ENCODE measurements at places on chromosomes 3 and 15.

DNA sequence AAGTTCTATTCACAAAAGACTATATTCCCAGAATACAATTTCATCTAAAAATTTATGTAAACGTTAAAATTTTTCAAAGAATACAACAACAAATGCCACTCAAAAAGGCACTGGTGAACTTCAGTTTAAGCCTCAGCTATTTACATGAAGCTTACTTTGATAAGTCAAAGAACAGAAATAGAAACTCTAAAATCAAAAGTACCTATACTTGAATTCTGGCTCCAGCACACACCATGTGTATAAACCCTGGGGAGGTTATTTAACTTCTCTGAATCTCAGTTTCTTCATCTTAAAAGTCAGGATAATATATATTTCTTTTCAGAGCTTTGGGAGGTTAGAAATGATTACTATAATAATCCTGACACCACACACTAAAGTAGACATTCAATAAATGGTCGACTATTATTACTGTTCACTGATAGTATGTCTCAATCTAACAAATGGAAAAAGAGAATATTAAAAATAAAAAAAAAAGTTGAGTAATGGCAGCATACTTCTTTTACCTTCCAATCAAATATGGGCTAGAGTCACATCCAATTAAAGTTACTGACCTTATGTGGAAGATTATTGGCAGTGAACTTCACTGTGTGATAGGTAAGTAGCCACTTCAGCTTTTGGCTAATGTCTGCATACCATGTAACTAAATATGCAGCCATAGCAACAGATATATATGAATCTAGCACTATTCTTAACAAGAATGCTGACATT, 248.4 kb downstream of the ISL2 start:
- no peak for DNase-seq

- no peak for DNase-seq
Measured at GRCh38 chr3:142273501-142273900, 48.1 kb upstream of the GK5 start.

DNA sequence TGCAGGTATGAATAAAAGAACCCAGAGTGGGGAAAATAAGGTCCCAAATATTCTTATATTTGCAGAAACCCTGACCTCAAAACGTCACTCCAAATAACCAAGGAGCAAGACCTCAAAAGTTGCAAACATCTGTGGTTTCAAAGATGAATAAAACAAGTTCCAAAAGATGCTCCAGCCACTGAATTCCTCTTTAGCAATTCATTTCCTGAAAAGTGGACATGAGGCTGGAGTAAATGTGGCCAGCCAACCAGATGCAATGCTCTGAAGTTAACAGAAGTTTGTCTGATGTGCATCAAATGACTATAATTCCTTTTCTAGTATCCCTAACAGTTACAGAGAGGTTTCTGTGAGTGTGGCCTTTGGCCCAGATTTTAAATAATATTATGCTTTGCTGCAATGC, 71.2 kb upstream of the WNT5A start:
- DNase-seq: no peak

GRCh38 chr3:42600958-42601675, 631 bp downstream of the NKTR start:
- no peak for DNase-seq

DNA sequence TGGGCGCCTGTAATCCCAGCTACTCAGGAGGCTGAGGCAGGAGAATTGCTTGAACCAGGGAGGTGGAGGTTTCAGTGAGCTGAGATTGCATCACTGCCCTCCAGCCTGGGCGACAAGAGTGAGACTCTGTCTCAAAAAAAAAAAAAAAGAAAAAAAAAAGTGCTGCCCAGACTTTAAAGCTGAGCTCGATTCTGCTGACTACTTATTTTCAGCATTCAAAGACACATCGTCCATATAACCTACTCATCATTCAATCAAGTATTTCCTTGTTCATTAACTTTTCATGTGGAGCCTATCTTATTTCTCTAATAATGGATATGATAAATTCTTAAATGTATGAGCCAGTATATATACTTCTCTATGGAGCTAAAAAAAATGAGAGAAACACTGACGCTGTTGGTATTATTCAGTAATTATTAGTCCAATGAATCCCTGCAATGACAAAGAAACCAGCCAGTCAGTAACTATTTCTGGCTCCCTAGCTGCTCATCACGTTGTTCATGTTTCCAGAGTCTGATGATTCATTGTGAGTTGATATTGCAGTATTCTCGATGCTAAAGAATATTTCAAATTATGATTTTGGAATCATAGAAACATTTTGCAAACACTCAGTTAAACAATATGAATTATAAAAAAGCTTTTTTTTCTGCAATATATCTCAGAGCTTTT, 111.9 kb downstream of the RAP2B start:
- DNase-seq: no peak
